BE2C (cell line): ENCODE measurements at places on chromosomes 2 and 18.

GRCh38 chr2:169086893-169087467 lies 17.6 kb downstream of the DHRS9 start:
- DNase-seq: no peak

DNA sequence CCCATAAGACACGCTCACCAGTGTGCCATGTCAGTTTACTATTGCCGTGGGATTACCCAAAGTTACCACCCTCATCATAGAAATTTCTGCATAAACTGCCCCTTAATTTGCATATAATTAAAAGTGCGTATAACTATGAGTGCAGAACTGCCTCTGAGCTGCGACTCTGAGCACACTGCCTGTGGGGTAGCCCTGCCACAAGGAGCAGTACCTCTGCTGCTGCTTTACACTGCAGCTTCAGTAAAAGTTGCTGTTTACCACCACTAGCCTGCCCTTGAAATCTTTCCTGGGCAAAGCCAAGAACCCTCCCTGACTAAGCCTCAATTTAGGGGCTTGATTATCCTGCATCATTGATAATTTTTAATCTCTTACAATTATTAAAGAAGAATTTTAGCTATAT lies 213.9 kb upstream of the MAP2 start:
- DNase-seq: no peak

- DNase-seq: no peak
Observed at GRCh38 chr2:206635015-206635414, 7.3 kb upstream of the FAM237A start.

DNA sequence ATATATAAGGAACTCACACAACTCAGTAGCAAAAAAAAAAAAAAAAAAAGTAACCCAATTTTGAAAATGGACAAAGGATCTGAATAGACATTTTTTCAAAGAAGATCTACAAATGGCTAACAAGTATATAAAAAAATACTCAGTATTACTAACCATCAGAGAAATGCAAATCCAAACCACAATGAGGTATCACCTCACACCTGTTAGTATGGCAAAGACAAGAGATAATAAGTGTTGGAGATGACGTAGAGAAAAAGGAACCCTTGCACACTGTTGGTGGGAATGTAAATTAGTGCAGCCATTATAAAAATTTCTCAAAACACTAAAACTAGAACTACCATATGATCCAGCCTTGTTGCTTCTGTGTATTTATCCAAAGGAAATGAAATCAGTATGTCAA lies 5.8 kb upstream of the CNDP1 start:
- no peak for DNase-seq

GRCh38 chr2:3036432-3037125 lies 341.0 kb downstream of the EIPR1 start:
- DNase-seq: no peak

- DNase-seq: no peak
Observed at GRCh38 chr2:240703417-240704341, 12.0 kb downstream of the AQP12A start.

- peak; percentile 9 for DNase-seq
Observed at GRCh38 chr2:149743842-149744448, 156.4 kb upstream of the MMADHC start.

GRCh38 chr2:39217192-39217550 lies 26.6 kb downstream of the CDKL4 start:
- DNase-seq: no peak

GRCh38 chr2:72915907-72916742 lies 1.2 kb upstream of the EMX1 start:
- DNase-seq: peak; percentile 27

DNA sequence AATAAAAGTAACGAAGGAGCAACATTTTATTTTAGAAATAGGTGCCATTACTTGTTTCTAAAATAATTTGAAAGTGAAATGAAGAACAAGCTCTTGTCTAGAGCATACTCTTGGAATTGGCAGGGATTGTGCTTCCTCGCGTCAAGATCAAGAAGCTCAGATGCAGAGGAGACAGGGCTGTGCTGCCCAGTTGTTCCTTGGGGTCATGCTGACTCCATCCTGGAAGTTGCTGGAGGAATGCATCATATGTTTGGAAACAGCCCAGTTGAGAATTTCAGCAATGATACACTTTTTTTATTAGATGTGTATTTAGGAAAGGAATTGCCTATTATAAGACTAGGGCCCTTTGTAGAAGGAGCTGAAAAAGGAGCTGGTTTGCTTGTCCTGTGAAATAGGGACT lies 17.2 kb downstream of the LTBP1 start:
- no peak for DNase-seq

GRCh38 chr18:56799756-56800155 lies 148.6 kb downstream of the WDR7 start:
- DNase-seq: no peak

GRCh38 chr2:118813111-118813510 lies 34.3 kb downstream of the EN1 start:
- no peak for DNase-seq

DNA sequence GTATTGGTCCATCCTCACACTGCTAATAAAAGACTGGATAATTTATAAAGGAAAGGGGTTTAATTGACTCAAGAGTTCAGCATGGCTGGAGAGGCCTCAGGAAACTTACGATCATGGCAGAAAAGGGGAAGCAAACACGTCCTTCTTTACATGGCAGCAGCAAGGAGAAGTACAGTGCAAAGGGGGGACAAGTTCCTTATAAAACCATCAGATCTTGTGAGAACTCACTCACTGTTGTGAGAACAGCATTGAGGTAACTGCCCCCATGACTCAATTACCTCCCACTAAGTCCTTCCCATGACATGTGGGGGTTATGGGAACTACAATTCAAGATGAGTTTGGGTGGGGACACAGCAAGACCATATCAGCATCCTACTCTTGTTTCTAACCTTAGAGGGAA lies 37.0 kb downstream of the SP100 start:
- DNase-seq: no peak

DNA sequence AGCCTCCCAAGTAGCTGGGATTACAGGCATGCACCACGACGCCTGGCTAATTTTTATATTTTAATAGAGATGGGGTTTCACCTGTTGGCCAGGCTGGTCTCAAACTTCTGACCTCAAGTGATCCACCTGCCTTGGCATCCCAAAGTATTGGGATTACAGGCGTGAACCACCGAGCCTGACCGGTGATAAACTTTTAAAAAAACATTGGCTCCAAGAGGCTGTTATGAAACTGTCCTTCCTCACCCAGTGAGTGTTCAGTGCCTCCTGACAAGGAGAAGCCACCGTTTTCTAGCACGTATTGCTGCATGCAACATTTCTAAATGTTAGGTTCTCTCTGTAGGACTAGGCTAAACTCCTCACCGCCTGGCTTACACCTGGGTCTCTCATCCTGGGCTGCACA lies 63.3 kb downstream of the EDAR start:
- no peak for DNase-seq

GRCh38 chr2:202221873-202222272 lies 16.5 kb downstream of the SUMO1 start:
- DNase-seq: no peak

DNA sequence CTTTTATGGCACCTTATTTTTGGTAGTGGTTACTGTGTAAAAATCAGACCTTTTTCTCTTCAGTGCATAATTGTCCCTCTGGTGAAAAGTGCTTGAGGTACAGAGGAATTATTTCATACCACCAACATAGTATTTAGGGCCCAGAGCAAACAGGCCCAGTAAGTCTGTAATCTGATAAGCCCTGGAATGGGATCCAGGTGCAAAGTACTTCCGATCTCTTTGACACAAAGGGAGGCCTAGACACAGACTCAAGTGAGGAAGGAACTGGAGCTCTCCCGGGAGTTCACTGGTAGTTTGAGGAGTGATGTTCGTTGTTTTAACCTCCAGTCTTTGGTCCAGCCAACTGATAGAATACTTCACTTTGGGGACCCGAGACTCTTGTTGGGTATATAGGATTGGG lies 57.4 kb downstream of the RAB31 start:
- no peak for DNase-seq

DNA sequence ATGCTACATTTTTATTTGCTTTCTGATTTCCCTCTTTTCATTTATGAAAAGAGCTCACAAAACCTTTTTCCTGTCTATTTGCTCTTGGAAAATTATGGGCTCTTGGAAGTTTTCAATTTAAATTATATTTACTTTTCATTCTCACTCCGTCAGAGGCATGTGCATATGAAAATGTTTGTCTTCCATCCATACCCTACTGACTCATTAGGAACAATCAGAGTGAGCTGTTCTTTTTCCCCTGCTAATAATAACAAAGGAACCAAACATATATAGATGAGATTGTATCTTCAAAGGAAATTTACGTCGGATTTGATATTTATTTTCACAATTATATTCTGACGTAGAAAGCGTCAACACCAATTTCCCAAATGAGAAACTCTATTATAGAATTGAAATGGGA lies 1101.2 kb downstream of the TSN start:
- DNase-seq: no peak

DNA sequence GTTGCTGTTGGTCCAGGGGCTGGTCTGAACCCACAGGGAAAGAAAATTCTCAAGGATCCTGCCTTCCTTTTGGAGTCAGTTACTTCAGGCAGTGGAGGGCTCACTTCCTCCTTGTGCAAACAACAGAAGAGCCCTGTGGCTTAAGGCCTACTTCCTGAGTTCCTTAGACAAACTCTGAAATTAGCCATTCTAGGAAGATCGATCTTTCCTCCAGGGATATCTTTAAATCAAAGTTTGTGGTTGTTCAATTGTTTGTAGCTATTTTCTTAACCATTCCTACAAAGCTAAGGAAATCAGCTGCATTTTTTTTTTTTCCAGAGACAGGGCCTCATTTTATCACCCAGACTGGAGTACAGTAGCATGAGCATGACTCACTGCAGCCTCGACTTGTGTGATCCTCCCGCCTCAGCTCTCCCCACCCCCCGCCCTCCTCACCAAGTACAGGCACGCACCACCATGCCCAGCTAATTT lies 156.0 kb downstream of the TANC1 start:
- DNase-seq: no peak

GRCh38 chr18:35072616-35073015 lies 31.4 kb downstream of the MAPRE2 start:
- no peak for DNase-seq

- DNase-seq: no peak
Observed at GRCh38 chr2:144320491-144320890, 199.4 kb downstream of the ZEB2 start.

DNA sequence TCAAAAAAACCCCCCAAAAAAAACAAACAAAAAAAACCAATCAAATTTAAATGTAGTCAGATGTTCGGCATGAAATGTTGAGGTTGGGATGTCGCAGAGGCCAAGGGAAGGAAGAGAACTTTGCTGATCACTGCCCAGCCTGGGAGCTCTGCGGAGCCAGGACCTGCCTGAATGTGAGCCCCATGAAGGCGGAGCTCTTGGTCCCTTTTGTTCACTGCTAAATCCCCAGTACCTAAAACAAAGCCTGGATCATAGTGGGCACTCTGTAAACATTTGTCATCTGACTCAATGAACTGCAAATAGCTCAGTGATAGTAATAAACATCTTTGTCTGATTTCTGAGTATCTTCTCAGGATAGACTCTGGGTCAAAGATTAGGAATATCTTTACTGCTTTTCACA lies 64.0 kb downstream of the NGEF start:
- DNase-seq: no peak

DNA sequence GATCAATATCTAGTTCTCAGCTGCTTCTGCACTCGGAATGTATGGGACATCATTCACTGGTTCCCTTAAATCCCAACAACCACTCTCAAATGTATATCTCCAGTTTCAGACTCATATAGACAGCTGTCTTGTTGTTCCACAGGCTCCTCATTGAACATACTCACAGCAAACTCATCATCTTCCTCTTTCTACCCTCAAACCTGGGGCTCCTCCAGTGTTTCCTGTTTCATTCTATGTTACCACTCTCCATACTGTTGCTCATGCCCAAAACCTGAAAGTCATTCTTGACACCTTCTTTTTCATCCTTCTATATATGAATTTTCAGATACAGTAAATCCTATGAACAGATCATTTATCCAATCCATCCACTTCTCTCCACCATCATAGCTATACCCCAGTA lies 18.7 kb upstream of the REL start:
- DNase-seq: no peak

DNA sequence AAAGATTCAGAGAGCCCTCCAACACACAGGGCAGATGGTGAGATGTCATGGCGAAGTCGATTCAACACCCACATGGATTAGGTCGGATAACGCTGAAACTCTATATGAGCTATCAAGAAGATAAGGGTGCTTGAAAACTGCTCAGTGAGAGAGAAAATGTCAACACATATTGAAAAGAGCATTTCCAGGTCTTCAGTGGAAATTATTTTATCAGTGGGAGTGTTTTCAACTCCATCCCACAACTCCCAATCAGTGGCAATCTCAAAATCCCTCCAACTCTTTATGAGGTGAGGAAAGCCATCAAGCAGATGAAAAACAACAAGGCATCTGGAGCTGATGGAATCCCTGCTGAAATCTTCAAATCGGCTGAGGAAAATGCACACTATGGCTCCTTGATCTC lies 104.5 kb upstream of the KLHL14 start:
- DNase-seq: no peak

- DNase-seq: no peak
Observed at GRCh38 chr2:77458216-77458615, 64.0 kb downstream of the LRRTM4 start.

DNA sequence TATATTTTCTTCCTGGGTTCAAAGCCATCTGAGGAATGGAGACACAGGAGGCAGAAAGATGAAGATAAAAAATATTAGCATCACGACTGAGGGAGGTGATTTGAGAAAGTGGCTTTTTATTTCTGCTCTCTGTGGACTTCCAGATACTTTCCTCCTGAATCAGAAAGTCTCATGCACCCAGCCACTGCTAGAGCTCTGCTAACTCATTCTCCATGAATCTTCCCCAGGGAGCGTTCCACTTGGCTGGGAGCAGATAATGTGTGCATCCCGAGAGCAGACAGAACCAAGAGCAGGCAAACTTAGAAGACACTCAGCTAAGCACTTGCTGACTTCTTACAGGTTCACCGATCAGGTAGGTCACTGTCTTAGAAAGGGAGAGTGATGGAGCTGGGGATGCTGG lies 264.1 kb upstream of the THUMPD2 start:
- DNase-seq: no peak

- no peak for DNase-seq
Observed at GRCh38 chr2:23809150-23809549, 117.8 kb downstream of the ATAD2B start.

GRCh38 chr2:123500346-123500745 lies 524.7 kb upstream of the CNTNAP5 start:
- DNase-seq: no peak

GRCh38 chr2:100903534-100904258 lies 83.8 kb downstream of the NPAS2 start:
- DNase-seq: no peak

GRCh38 chr18:10798727-10799550 lies 273.1 kb downstream of the NAPG start:
- DNase-seq: no peak

DNA sequence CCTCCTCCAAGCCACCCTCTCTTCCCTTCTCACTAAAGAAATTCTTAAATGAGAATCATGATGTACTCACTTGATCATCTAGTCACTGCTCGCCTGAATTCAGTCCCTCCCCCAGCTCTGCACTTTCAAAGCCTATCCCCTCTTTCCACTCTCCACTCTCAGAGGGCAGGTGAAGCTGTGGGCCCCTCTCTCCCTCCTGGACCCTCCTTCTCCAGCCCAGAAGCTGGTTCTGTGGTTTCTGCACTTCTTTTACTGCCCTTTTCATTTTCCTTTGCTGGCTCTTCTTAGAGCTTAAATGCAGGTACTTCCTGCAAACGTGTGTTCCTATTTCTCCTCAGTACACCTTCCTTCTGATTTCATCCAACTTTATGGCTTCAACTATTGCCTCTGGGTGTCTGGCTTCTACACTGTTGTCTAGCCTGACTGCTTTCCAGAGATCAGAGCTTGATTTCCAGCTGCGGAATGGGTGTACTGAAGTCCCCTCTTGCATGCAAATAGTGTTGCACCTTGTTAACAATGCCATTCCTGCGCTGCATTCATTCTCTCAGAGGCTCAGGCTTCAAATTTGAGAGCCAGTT lies 15.3 kb upstream of the TXNDC2 start:
- no peak for DNase-seq
